ENCODE measurements at places on chromosomes 11 and 22.

- DNase-seq, result no peak
Measured at GRCh38 chr22:44919691-44920090, 90.1 kb downstream of the PHF21B start.

GRCh38 chr11:59173964-59174663, 2.2 kb downstream of the DTX4 start:
- no peak for DNase-seq

DNA sequence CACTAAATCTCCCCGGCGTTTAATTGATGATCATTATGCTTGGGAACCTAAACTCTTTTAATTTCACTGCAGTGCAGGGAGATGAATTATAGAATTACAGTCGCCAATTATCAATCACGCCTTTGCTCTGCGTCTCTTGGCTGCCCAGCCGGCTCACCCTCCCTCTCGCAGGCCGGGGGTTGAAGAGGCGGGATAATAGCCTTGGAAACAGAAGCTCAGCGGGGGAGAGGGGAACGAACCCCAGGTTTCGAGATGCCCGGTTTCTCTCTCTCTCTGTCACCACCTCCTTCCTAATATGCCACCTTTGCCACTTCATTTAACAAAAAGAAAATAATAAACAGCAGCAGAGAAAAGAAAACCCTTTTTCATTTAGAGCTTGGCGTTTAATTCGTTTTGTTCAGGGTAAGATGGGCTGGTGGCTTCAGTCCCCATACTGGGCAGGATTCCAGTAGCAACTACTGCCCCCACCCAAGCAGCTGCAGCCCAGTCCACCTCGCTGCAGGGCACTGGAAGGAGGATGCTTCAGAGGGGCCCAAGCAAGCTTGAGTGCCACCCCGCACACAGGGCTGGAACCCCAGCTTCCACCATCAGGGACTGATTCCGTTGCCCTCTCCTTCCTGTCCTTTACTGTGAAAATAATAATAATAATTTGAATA, 271.7 kb downstream of the BUD13 start:
- no peak for DNase-seq

DNA sequence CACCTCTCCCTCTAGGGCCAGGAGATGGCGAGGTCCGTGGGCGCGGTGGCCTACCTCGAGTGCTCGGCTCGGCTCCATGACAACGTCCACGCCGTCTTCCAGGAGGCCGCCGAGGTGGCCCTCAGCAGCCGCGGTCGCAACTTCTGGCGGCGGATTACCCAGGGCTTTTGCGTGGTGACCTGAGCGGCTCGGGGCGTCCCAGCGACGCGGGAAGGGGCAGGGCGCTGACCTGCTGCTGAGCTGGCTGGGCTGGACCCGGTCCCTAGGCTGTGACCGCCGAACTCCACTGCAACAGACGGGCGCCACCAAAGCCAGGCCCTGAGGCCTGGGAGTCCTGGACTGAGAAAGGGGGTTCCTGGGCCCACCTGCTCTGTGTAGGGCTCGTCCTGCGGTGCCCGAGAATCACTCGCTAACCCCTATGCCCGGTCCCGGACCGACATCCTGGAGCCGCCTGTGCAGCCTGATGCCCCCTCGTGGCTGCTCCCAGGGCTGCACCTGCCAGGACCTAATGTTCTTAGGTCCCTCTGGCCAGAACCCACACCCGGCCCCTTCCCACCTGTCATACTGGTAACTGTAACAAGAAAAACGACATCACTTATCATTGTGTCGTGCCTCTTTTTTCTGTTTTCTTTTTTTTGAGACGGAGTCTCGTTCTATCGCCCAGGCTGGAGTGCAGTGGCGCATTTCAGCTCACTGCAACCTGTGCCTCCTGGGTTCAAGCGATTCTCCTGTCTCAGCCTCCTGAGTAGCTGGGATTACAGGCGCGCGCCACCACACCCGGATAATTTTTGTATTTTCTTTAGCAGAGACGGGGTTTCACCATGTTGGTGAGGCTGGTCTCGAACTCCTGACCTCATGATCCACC, 15.0 kb downstream of the RHOD start:
- no peak for DNase-seq

GRCh38 chr11:65625628-65626342, 10.2 kb downstream of the PCNX3 start:
- no peak for DNase-seq

DNA sequence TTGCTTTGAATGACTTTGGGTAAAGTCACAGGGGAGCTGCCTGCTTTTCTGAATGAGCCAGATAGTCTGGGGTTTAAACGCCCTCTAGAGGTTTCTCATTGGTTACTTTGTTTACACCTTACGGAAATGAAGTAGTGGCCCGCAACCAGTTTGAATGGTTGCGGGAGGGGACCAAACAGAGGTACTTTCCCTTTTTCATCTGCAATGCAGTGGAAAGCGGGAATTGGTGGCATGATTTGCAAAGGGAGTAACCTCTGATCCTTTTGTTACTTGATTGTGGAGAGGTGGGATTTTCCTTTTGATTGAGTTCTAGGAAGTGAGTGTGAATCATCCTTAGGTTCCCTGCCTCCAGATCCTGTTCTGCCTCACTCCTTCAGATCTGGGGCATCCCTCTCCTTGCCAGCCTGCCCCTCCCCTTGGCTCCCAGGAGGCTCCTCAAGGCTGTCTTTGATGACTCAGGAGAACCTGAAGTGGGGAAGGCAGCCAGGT, 15.9 kb upstream of the GLYATL1 start:
- no peak for DNase-seq

GRCh38 chr11:2561696-2562581, 117.1 kb downstream of the KCNQ1 start:
- DNase-seq, result no peak

DNA sequence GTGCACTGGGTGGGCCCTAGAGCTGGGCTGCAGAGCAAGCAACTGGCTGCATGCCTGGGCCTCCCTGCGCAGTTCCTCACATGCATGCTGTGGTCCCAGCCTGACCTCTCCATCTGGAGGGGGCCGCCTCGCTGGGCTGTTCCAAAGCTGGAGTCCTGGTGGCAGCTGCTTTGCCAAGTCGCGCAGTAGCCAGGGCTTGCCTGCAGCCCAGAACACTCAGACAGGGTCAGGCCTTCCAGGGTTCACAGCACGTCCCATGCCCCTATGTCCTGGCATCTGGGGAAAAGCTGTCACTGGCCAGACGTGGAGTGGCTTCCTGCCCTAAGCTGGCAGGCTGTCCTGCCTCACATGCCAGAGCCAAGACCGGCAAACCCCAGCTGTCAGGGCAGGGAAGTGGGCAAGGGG, 16.5 kb upstream of the CDC42EP2 start:
- DNase-seq, result peak; percentile 79

DNA sequence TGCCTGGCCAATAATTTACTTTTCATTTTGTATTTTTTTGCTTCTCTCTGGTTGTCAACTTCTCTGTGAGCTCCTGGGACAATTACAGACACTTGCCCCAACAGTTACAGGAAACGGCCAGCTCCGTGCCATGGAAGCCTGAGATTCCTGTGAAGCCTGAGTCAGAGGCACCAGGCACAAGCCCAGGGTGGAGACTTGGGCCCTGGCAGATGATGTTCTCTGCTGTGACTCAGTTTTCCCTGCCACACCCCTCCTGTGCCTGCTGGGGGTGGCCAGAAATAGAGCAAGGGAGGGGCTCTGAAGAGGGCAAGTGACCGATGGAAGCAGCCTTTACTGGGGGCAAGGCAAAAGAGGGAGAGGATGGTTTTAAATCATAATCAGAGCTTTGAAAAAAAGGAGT, 4.9 kb downstream of the ATP5MGL start:
- DNase-seq, result peak; percentile 92

GRCh38 chr11:117426297-117426685, 98.6 kb downstream of the CEP164 start:
- DNase-seq, result peak; percentile 13

DNA sequence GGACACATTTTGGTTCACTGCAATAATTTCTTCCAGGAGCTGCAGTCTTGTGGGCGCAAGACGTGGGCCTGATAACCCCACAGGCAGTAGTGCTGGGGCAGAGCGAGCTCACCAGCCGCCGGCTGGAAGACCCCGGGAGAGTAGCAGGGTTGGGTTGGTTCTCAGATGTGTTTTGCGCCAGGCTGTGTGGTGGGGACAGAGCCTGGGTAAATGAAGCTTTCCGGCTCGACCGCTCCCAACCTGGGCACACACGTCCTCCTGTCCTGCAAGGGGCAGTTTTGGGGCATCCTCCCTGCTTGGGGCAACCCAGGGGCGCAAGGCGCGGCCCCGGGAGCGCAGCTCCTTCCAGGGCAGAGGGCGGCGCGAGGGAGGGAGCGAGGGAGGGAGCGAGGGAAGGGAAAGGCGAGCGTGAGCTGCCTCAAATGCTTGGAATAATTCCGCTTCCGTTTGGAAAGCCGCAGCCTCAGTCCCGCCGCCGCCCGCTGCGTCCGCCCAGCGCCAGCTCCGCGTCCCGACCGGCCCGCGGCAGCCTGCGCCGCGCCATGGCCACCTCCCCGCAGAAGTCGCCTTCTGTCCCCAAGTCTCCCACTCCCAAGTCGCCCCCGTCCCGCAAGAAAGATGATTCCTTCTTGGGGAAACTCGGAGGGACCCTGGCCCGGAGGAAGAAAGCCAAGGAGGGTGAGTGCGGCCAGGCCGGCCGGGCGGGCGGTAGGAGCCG, at the start of gene PARVA:
TSS of gene PARVA (plus strand) at position 466 of the 718 bp plus-strand sequence. CDS start at position 543, 77 bp downstream.
- DNase-seq, result peak; percentile 84

- DNase-seq, result peak; percentile 76
Measured at GRCh38 chr11:86070142-86071056, 1.5 kb upstream of the PICALM start.

DNA sequence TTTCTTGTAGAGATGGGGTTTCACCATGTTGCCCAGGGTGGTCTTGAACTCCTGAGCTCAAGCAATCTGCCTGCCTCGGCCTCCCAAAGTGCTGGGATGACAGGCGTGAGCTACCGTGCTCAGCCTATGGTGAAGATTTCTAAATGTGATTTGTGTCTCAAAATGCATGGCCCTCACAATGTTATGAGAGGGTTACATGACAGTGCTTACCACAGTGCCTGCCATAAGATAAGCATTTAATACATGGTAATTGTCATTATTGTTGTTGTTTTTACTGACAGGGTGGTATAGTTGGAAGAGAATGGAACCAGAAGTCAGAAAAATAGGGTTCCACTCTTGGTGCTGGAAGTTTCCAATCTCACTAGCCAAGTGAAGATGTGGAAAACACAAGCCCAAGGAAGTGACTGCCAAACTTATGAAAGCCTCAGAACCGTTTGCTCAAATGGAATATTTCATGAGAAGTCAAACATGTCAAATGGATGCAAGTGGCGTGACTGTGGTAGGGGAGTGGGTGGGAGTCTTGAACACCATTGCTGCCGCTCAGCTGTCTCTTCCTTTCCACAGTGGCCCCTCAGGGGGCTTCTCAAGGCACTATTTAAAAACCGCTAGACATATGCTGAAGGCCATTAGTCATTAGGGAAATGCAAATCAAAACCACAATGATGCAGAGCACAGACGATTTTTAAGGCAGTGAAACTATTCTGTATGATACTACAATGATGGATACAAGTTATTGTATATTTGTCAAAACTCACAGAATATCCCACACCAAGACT, 29.1 kb upstream of the LMO2 start:
- no peak for DNase-seq

GRCh38 chr11:5684036-5684645, 733 bp downstream of the TRIM5 start:
- DNase-seq, result no peak

GRCh38 chr11:79404325-79404724, 36.5 kb downstream of the TENM4 start:
- peak; percentile 18 for DNase-seq

DNA sequence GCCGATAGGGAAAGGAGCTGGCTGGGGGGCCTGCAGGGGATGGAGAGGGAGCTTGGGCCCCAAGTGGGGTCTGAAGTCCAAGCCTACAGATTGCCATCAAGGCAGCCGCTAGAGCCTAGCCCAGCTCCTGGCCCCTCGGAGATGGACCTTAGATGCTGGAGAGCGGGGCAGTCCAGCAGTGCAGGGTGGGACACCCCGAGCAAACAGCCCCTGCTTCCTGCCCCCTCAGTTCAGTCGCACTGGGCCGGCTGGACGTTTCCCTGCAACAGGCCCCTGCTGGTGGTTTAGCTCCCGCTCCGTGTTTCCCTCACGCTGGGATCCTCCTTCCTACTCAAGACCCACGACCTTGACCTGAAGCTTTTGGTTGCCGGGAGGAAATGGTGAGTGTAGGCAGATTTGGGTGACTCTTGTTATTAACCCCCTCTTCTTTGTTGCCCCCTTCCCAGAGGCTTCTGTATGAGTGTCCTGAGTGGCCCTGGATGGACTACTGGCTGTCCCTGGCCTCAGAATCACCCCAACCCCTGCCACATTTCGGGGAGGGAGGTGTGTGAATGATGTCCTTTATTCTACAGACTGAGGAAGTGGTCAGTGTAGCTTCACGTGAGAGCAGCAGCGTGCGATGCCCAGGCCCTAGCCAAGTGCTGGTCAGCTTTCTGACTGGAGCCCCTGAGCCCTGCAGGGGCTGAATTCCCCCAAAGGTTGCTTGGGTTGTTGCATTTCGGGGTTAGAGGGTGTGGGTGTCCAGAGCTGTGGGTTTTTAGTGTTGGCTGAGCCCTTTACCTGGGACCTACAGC, 2.7 kb downstream of the ST3GAL4 start:
- DNase-seq, result no peak

DNA sequence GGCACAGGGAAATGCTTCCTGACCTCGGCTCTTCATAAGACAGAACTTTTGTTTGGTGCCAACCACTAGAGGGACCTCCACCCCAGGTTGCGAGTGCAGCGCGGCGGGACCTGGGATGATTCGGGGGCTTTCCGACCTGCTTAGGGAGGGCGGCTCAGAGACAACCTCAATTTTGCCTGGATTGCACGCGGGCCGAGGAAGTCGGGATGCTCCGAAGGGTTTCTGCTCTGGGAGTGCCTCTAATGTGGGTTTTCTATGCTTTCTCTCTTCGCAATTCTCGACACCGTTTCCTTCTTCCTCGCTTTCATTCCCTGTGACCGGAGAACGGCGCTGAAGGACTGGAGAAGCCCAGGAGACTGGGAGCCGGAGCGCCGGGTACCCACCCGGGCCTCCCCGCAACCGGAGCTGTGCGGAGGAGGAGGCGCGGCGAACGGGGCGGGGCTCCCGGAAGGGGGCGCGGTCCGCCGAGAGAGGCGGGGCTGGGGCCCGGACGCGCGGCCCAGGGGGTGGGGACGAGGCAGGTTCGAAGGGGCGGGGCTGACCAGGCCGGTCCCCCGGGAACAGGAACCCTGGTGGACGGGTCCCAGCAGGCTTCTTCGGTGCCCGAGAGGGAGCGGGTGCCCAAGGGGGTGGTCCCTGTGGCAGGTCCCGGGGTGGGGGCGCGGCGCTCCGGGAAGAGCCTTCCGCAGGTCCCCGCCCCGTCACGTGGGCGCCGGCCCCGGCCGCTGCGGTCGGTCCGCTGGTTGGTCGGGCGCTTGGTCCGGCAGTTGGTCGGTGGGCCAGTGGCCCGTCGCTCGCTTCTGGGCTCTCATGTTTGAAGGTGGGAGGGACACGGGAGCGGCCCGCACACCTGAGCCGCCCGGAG, at the start of gene PPFIBP2:
TSS of gene PPFIBP2 (plus strand) at position 766 of the 865 bp plus-strand sequence. CDS start 35,477 bp downstream, outside the sequence.
- DNase-seq, result peak; percentile 69

GRCh38 chr11:104127828-104128227, 36.1 kb downstream of the PDGFD start:
- DNase-seq, result peak; percentile 70

- DNase-seq, result no peak
Measured at GRCh38 chr11:99601179-99601578, 580.4 kb downstream of the CNTN5 start.

- no peak for DNase-seq
Measured at GRCh38 chr11:112315861-112316739, 55.4 kb upstream of the PLET1 start.

- no peak for DNase-seq
Measured at GRCh38 chr11:19802773-19803293, 90.2 kb downstream of the NAV2 start.
